Stimulated activated CD4-positive, alpha-beta T cell treated with anti-CD3 and anti-CD28 coated beads, Interleukin-12 subunit alpha, Interleukin-12 subunit beta, amount 100 ng/mL, for 4 hours (primary cell): ENCODE measurements at places on chromosomes 5 and 9.

- no peak for DNase-seq
These were observed at the start of gene CBY3 for GRCh38 chr5:179680780-179681401. CBY3 (minus strand) TSS chr5:179681034; CDS start chr5:179680918, 116 bp downstream.

- DNase-seq = no peak
These were observed 104.6 kb upstream of the RETREG1 start for GRCh38 chr5:16721151-16722096.

DNA sequence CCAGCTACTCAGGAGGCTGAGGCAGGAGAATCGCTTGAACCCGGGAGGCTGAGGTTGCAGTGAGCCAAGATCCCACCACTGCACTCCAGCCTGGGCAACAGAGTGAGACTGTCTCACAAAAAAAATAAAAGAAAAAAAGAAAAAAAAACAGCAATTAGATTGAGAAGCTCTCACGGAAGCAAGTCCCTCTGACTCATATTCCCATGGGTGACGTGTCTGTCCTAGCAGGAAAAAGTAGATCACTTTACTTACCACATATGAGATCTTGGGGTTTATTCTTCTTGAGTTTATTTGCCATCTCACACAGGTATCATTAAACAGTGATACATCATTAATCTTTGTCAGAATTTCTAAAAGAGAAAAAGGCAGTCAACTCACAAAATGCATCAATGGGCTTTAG is 62.6 kb downstream of the SUSD1 start:
- no peak for DNase-seq

GRCh38 chr5:173573126-173573960 is 43.1 kb downstream of the BOD1 start:
- DNase-seq = peak; percentile 63

DNA sequence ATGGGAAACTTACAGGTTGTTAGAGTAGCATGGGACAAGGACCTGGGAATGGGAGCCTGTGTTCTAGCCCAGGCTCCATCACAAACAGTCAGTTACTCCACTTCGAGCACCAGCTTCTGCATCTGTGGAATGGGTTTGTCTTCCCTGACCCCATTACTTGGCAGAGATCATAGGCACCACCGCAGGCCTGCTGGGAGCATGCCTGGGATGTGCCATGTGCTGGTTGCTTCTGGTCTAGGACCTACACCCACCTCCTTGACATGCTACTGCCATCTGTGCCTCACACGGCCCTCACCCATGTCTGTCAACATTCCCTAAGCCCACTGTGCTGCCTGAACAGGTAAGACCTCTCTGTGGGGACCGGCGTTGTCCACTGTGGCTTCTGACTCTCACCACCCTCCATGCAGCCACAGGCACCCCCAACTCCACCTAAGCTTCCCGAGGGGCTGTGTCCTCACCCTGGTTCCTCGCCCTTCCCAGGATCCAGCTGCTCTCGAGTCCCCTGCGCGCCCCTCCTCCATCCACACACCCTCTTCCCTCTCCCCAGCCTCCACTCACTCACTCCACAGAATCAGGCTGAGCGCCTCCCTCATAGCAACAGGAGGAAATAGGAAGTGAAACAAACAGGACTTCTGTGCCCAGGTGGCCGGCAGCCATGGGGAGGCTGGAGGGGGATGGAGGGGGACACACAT is 85.9 kb upstream of the FAM120A start:
- no peak for DNase-seq

DNA sequence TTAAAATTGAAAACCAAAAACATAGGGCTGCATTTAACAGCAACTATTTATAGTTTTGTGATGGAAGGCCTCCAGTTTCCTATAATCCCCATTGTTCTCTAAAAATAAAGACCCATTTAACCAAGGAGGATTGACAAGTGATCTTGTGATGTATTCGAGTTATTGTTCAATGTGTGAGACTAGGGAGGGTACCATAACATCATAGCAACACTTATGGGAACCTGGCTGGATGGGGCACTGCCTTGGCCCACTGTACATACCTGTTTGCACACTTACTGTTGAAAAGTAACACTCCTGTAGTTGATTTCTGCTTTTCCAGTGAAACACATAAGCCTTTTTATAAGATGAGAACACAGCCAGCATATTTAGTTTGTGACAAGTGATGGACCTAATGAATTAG is 32.3 kb downstream of the MACIR start:
- DNase-seq = no peak

DNA sequence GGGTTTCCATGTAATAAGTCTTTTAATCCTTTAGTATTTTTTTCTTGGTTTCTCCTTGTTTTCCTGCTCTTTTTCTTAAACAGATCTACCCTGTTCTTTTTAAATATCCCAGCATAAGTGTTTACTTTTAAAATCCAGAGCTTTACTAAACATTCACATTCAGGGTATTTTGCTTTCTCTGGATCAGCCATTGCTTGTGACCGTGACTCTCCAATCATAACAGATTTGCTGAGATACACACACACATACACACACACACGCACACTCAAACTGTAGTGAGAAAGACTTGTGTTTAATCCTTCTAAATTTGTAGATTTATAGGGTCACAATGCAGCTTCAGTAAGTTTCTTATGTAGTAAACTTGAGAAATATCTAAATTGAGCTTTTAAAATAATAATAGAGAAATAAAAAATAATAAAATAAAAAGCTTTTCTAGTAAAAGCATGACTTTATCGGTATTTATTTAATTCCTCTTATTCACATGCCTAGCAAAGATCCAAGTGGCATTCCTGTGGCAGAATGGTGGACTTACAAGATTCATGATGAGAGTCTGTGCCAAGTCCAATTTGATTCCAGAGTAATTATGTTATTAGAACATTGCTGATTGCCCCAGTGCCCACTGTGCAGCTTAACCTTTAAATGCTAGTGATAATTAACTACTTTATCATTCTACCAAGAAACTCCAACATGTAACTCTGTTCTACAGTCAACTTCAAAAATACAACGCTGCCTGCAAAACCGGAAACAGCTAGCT is 129.0 kb downstream of the TLE4 start:
- no peak for DNase-seq

DNA sequence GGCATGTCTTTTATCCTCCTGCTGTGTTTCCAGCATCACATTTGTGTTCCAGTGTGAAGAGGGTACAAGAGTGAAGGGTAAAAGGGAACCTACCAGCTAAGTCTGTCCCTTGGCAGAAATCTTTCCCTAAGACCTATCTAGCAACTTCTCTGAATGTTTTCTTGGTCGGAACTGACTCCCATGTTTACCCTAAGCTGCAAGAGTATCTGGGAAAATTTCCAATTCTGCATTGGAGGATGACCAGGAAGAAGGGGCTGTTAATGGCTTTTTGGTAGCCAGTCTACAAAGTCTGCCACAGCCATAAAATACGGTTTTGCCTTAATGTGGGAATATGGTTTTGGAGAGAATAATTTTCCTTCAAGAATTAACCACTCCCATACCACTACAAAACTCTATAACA is 75.1 kb downstream of the MAST4 start:
- DNase-seq = no peak
